Heart right ventricle (tissue), 16 donors: ENCODE measurements at places on chromosomes 16 and 17. TPM values are rescaled to one million over a fixed set of nuclear protein-coding genes. Genes with fewer than 3 reads are reported as not detected.

The ADCY9 gene
- 11.5 TPM for polyA plus RNA-seq

The SPSB3 gene
- polyA plus RNA-seq = 52.0 TPM

- peak; percentile 53 for DNase-seq
Measured at GRCh38 chr16:14486520-14487303, 143.3 kb downstream of the PARN start.

The MTSS2 gene
- polyA plus RNA-seq = 39.0 TPM

DNA sequence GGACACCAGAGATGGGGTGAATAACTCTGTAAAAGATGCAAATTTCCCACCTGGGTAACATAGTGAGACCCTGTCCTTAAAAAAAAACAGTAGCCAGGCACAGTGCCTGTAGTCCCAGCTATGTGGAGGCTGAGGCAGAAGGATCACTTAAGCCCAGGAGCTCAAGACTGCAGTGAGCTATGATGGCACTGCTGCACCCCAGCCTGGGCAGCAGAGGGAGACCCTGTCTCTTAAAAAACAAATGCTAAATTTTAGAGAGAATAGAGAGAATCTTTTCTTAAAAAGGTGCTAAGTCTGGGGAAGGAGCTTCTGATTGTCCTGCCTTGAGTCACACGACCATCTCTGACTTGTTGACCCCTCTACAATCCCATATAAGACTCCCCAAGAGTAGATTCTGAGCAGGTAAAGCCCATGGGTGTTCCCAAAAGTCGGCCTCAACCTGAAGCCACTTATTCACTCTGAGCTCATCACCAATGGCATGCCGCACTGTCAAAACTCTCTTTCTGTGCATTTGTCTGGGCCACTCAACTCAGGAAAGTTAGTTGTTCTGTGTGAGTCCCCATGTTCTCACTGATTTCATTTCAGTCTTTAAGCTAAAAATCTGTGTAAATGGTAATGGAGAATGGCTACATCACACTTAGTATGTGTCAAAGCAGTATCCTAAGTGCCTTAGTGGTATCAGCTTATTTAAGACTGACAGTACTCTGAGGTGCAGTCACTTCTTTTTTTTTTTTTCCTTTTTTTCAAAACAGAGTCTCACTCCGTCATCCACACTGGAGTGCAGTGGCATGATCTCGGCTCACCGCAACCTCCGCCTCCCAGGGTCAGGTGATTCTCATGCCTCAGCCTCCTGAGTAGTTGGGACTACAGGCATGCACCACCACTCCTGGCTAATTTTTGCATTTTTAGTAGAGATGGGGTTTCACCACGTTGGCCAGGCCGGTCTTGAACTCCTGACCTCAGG is 41.6 kb downstream of the PRKCB start:
- DNase-seq = no peak

DNA sequence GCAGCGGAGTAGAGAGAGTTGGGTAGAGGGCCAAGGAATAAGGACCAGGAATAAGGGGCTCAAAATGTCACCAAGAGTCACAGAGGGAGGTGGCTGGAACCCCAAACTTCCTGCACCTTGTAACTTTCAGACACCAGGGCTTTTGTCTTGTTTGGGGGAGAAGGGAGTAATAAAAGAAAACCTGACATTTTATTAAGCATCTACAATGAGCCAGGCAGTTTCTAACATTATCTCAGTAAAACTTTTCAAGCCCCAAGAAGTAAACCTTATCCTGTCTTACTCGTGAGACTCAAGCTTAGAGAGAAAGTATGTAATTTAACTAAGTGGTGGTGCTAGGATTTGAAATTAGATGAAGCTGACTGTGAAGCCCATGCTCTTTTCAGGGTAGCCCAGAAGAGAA is 848 bp upstream of the MTMR4 start:
- DNase-seq = no peak

The CHD9NB gene
- 1.5 TPM for polyA plus RNA-seq

The KRT39 gene
- polyA plus RNA-seq = not detected

DNA sequence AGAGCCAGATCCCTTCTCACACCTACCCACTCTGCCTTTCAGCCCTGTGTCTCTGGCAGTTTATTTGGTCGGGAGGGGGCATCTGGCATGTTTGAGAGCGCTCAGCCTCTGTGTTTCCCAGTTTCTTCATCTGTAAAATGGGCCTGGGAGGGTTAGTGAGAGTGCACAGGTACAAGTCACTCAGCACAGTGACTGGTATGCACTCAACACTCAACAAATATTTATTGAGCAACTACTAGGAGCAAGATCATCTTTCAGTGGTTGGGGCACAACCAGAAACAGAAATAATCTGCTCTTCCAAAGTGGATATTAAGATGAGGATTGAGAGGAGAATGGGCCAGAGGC is 13.7 kb upstream of the SRCIN1 start:
- no peak for DNase-seq
